ENCODE measurements at places on chromosomes 2 and 18.

- no peak for DNase-seq
Measured at GRCh38 chr18:77058290-77058835, 74.2 kb downstream of the MBP start.

- no peak for DNase-seq
Measured at GRCh38 chr2:230676546-230676945, 36.1 kb upstream of the CAB39 start.

GRCh38 chr2:124149571-124149970, 124.5 kb downstream of the CNTNAP5 start:
- no peak for DNase-seq

- DNase-seq = no peak
Measured at GRCh38 chr2:225740086-225740485, 340.6 kb downstream of the NYAP2 start.

GRCh38 chr2:30688956-30689401, 118.3 kb downstream of the CAPN13 start:
- DNase-seq = no peak

DNA sequence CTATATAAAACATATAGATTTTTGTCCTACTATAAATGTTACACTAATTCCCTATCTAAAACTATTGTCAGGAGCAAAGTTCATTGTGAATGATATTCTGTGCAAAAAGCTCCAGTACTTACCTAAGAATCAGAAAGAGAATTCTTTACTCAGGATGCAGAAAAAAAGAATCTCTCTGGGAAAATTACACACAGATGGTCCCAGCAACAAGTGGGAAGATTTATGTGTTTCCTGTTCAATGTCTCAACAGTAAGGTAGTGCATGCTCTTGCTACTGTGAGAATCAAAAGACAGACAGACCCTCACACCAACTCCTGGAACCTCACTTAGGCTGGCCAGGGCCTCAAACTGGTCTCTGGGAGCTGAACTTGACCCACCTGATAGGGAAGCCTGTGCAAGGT, 11.2 kb upstream of the NAPG start:
- no peak for DNase-seq

- DNase-seq = peak; percentile 90
Measured at GRCh38 chr18:70384181-70384790, 95.4 kb downstream of the SOCS6 start.

DNA sequence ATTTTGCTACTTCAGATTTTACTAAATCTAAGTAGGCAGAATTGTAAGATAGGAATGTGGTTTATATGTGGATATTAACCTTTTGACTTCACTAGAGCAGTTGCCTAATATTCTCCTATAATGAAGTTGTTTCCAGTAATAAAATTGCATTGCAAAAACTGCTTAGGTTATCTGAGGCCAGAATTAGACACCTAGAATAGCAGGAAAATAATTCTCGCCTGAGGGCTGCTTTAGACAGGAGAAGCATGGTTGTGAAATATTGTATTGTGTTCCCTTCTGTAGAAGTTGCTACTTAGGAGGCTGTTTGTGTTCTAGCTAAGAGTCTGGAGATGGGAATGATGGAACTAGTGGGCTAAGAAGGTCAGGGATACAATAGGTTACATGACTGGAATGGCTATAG, 146.3 kb downstream of the PLCL1 start:
- peak; percentile 87 for DNase-seq

DNA sequence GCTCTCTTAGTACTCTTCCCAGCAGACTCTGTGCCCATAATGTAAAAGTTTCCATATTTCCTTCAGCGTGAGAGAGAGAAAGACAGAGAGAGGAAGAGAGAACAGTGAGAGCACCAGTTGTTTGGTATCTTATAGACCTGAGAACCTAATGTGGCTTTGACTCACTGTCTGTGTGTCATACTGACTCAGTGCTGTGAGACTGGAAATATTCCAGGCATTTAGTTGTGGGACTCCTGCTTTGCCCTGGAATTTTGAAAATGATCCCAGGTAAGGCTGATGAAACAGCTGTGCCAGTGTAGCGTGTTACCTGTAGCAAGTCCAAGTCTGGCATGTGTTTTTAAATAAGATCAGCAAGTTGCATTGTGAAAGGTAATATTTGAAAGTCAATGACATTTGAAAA, 87.9 kb upstream of the KCNH7 start:
- peak; percentile 87 for DNase-seq

DNA sequence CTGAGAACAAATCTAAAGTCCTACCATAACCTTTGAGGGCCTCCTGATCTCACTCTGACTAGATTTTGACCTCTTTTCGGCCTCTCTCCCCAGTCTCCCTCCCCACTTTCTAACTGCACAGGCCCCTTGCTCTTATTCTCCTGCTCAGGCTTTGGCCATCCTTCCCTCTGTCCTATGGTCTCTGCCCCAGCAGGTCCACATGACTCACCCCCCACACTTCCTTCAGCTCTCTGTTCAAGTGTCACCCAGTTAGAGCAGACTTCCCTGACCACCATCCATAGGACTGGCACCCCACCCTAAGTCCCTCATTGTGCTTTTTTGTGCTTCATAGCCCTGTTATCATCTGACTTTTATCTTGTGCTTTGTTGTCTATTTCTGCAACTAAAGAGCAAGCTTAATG, 41.2 kb upstream of the NT5C1B start:
- no peak for DNase-seq

DNA sequence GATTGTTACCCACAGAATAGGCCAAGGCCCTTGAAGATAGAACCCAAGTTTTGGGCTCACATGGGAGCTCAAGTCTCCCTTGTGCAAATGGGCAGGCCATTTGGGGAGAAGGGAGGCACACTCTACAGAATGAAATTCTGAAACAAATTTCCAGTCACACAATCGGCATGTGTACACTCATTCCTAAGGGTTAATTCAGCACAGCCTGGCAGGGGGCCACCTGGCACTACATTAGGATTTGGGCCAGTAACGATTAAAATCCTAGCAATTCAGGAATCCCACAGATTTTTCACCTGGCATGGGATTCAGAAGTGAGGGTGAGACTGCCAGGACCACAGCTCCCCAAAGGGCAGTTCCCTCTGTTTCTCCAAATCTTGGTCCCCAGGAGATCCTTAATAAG, 46.4 kb downstream of the BMP10 start:
- DNase-seq = peak; percentile 87

DNA sequence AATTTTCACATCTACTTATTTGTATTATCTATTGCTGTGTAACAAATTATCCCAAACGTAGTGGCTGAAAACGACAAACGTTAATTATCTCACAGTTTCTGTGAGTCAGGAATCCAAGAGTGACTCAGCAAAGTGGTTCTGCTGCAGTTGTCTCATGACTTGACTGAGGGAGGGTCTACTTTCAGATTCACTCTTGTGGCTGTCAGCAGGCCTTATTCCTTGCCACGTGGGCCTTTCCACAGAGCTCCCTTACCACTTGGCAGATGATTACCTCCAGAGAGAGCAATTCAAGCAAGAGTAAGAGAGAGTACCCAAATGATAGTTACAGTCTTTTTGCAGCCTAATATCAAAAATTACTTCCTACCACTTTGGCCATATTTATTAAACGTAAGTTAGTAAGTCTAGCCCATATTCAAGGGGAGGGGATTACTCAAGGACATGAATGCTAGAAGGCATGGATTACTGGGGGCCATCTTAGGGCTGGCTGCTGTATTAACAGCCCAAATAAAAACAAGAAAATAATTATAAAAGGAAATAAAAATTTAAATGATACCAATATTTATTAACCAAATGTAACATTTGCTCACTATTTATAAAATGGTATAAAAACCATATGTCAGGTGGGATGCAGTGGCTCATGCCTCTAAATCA, 48.7 kb upstream of the NBEAL1 start:
- DNase-seq = peak; percentile 41

DNA sequence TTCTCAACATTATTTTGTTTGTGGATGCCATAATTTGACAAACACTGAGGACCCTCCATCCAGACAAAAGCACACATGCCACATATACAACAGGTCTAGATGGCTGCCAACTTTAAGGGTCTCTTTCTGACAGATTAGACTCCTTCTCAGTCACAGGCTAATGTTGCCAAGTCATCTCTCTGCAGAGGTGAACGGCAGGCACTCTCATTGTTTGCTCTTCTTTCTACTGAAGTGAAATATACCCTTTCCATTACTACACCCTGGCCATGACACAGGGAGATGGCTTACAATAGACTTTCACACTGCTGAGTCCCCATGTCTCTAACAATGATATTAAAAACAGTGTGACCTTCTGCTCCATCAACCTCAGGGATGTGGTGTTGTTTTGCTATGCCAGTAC, 47.5 kb upstream of the ZNF397 start:
- no peak for DNase-seq

DNA sequence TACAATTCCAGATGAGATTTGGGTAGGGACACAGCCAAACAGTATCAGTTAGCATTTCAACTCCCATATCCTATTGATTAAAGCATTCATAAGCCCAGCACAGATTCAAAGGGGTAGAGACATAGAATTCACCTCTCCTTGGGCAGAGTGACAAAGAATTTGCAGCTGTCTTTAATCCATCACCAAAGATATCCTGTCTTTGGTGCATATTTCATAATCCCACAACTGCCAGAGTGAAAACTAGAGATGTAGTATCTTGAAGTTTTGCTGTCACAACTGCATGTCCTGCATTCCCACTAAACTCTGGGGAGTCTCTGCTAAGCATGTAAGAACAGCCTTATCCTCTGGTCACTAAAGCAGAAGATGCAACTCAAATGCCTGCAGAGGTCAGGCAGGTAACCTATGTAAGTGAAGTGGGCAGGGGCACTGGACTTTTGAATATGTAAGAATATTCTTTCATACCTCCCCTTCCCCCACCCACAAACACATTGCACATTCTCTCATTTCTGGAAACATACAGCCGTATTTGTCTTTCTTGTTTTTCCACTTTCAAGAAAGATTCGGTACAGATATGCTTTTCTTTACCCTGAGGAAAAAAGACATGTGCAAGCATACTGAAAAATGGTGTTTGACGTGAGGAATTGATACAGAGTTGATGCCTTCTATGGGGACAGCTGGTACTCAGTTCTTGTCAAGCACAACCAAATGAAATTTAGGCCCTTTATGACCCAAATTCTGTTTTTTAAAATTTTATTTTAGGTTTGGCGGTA, 283.1 kb downstream of the SP3 start:
- no peak for DNase-seq

- peak; percentile 81 for DNase-seq
Measured at GRCh38 chr2:23384551-23385343, at the start of gene KLHL29. TSS of gene KLHL29 (plus strand) at chr2:23385179. CDS start at chr2:23562197, 177,018 bp downstream.

- DNase-seq = no peak
Measured at GRCh38 chr2:166651991-166652390, 157.9 kb upstream of the SCN7A start.

GRCh38 chr2:200469708-200470211, 40.1 kb downstream of the KCTD18 start:
- DNase-seq = no peak

- no peak for DNase-seq
Measured at GRCh38 chr2:158970241-158970751, 1.9 kb downstream of the TANC1 start.

- DNase-seq = peak; percentile 23
Measured at GRCh38 chr2:177543007-177543760, 150.6 kb downstream of the AGPS start.

DNA sequence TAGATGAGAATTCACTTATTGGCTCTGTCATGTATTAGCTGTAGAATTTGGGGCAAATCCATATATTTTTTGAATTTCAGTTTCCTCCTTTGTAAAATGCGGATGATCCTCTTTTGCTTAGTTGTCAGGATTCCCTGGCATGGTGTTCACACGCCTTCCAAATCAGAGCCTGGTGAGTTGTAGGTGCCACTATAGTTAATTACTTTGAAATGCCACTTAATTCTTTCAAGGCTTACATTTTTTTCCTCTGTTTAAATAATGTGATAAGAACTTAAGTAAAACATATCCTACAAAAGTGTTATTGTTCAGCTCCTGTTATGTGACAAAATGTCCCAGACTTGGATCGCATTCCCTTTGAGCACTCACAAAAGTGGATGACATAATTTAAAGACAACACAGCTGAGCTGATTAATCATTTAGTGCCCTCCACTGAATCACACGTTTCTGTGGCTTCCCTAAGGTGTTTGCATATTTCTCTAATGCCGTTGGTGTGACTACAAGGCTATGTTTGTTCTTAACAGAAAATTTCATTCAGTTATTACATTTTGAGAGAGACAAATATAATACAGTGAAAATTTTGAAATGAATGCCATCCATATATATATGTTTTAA, 471.2 kb upstream of the CHST9 start:
- DNase-seq = peak; percentile 39

All from MCF 10A (cell line).